ENCODE measurements at places on chromosomes 16 and 17.
A peak's percentile ranks its signal among the peaks of the same experiment; 100 is the strongest.

DNA sequence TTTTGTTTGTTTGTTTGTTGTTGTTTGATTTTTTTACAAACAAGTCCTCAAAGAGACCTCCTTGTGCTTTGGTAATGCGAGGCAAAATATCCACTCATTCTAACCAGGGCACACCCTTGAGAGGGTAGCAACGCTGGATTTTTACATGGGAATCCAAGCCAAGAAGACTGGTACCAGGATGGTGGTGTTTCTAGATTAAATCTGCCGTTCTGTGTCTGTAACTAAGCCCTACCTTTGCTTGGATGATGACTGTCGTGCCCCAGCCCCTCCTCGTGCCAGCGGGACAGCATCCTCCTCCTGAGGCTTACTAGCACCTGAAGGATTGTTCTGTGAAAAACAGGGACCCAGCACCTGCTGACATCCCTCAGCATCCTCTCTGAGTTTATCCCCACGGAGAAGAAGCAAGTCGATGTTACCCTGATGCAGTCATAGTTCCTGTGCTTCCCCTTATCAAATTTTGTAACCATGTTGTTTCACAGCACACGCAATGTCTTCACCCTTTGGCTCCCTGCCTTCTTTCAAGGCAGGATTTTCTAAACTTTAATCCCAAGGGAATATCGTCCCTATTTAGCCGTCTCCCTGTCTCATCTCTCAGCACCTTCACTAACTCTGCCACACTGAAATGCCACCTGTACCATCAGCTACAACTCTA lies 5.1 kb upstream of the HSBP1 start:
- DNase-seq = no peak

GRCh38 chr16:57055671-57056070 lies 36.7 kb upstream of the CPNE2 start:
- DNase-seq = no peak

DNA sequence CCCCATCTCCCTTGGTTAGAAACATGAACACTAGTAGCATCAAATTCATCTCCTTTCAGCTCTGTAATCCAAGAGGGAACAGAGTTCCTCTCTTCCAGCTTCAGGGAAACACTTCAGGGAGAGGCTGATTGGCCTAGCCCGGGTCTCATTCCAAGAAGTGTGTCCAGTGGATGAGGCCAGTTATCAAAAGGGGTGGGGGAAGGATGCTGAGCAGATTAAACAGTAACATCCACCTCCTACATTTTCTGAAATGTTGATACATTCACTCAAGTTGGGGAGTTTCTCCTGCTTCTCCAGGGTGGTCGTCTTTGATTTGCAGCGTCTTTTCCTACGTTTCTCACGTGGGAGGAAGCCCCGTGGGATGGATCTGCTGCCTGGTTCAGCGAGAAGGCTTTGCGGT lies 62.9 kb upstream of the WSB1 start:
- no peak for DNase-seq

DNA sequence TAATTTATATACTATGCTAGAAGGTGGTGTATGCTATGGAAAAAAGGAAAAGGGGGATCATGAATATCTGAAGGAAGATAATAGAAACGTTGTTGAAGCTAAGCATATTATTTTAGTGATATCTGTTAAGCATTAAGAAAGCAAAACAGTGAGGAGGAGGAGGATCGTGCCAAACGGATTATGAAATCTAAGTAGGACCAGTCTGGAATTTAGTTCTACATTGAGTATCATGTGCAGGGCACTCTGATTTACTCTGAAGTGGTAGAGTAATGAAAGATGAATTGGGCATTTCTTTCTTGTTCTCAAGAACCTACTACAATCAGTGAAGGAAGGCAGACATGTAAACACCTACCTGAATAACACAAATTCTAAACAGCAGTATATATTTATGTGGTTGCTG lies 195.3 kb downstream of the CYB561 start:
- no peak for DNase-seq

GRCh38 chr17:64968652-64969501 lies 49.6 kb upstream of the LRRC37A3 start:
- no peak for DNase-seq

DNA sequence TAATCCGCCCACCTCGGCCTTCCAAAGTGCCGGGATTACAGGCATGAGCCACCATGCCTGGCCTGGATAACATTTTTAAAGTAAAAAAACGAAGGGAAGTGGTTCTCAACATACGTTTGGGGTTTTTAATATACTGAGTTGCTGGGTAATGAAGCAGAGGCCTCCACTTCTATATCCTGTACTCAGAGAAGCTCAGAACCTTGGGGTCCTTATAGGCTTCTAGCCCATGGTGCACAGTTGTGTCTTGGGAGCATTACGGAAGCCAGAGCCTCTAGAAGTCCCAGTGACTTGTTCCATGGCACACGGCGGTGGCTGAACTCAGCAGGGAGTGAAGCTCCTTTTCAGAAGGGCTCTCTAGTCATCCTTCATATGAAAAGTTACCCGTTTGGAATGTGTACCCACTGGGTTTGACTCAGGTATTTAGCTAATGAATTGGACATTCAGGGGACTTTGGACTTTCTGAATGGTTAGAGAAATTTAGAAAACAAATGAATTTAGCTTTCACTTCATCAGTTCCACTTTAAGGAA lies 67.0 kb downstream of the SEC14L1 start:
- DNase-seq = no peak

- no peak for DNase-seq
These were observed 198.8 kb upstream of the CIBAR2 start for GRCh38 chr16:85310868-85311585.

- peak; percentile 34 for DNase-seq
These were observed 1.3 kb upstream of the ACTG1 start for GRCh38 chr17:81513753-81514488.

DNA sequence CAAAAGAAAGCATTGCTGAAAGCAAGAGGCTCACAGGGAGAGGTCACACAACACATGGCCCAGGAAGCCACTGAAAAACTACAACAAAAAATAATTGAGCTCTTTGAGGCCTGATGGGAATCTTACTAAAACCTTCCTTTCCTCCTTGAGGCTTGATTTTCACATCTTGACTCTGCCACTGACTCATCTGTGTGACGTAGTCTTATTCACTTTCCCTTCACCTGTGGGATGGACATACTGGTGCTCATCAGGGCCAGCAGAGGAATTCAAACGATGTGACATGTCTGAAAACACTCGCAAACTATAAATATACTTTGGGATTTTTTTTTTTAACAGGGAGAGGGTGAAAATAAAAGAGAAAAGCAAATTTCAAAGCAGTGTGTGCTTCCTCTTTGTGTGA lies 78.3 kb upstream of the ASIC2 start:
- DNase-seq = no peak

- DNase-seq = peak; percentile 83
These were observed 4.2 kb upstream of the MXRA7 start for GRCh38 chr17:76714822-76715495.

- DNase-seq = no peak
These were observed 64.1 kb downstream of the PLCG2 start for GRCh38 chr16:81843243-81843582.

DNA sequence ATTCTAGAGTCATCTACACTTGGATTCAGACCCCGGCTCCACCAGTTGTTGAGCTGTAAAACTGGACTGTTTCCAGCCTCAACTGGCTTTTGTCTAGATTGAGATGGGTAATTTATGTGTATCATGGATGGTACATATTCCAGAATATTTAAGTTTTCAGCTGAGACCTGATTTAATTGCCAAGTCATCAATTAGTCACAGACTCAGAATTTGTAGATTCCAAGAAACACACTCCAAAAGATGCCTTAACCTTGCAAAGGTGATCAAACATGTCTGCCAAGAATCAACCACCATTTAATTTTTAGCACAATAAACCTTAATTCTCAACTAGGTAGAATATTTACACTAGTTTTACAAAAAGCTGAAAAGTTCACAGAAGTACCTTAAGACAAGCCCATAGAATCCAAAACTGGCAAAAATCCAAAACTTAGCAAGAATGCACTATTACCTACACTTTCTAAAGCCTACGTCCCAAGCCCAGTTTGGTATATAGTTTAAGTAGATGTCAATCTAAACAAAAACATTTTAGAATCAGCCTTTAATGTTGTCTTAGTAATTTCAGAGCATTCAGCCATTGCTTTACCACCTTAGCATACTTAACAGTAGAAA lies 17.7 kb downstream of the SIAH1 start:
- DNase-seq = no peak

DNA sequence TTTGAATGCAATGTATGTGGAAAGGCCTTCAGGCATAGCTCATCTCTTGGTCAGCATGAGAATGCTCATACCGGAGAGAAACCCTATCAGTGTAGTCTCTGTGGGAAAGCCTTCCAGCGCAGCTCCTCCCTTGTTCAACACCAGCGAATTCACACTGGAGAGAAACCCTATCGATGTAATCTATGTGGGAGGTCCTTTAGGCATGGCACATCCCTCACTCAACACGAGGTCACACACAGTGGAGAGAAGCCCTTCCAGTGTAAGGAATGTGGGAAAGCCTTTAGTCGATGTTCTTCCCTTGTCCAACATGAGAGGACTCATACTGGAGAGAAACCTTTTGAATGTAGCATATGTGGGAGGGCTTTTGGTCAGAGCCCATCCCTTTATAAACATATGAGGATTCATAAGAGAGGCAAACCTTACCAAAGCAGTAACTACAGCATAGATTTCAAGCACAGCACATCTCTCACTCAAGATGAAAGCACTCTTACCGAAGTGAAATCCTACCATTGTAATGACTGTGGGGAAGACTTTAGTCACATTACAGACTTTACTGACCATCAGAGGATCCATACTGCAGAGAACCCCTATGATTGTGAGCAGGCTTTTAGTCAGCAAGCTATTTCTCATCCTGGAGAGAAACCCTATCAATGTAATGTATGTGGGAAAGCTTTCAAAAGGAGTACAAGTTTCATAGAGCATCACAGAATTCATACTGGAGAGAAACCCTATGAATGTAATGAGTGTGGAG lies 24.7 kb downstream of the ZFP90 start:
- DNase-seq = no peak

- DNase-seq = no peak
These were observed 23.4 kb upstream of the ZFHX3 start for GRCh38 chr16:73071131-73071940.

DNA sequence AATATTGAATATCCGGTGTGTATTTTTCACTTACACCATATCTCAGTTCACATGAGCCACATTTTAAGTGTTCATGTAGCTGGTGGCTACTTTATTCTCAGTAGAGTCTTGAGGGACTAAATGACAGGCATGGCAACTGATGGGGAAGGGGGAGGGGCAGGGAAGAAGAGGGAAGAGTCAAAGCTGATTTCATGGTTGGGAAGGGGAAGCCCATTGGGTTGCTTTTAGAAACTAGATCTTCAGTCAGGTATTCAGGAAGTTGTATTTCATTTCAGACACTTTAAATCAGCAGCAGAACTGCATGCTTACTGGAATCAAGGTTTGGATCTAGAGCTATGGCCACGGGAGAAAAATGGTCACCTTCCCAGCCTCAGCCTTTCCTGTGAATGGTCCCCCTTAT lies 2.9 kb upstream of the WIPI1 start:
- DNase-seq = no peak

- no peak for DNase-seq
These were observed 19.2 kb downstream of the FLOT2 start for GRCh38 chr17:28878158-28878910.

- peak; percentile 26 for DNase-seq
These were observed 39.3 kb downstream of the CHD9 start for GRCh38 chr16:53094013-53094630.

DNA sequence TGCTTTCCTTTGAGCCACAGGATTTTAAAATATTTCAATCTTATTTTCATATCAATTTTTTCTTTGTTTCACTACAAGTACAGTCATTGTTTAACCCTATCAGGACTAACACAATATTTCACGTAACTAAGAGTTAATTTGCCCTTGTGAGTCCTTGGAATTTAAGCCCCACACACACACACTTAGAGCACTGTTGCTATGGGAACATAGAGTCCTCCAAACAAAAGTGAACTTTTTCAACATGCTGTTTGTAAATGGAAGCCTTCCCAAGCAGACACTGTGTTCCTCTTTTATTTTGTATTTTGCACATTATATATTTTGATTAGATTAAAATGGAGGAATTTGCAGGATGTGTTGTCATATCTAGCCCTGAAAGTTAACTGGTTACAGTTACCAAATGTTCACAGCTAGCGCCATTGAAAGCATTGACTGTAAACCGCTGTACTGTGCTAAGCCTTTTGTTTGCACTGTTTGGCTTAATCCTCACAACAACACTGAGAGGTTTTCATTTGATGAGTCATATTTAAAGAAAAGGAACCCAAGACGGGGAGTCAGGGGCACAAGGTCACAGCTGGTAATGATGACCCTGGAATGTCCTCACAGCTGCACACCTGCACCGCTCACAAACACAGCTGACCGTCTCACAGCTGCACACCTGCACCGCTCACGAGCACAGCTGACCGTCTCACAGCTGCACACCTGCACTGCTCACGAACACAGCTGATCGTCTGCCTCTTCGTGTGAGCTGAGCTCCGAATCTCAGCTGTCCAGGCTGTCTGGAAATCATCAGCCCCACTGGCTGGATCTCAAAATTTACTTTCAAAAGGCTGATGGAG lies 6.3 kb downstream of the HSBP1 start:
- no peak for DNase-seq

DNA sequence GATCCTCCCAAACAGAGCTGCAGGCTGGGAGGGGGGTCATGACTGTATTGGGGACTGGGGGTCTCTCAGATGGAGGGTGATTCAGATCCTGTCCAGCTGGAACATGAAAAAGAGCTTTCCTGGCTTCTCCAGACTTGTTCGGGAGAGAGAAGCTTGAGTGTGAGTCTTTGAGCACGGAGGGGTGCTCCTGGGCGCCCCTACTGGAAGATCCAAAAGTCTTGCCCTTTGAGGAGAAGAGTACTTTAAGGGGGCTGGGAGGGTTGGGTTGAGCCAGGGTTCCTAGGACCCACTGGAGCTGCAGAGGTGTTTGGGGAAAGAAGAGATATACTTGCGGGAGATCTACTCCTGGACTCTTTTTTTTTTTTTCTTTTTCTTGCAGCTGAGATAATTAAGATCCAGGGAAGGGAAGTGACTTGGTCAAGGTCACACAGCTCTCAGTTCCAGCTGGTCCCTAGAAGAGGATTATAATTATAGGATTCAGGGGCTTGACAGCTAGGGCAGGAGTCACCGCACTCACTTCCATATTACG lies 8.4 kb downstream of the RARA start:
- no peak for DNase-seq

DNA sequence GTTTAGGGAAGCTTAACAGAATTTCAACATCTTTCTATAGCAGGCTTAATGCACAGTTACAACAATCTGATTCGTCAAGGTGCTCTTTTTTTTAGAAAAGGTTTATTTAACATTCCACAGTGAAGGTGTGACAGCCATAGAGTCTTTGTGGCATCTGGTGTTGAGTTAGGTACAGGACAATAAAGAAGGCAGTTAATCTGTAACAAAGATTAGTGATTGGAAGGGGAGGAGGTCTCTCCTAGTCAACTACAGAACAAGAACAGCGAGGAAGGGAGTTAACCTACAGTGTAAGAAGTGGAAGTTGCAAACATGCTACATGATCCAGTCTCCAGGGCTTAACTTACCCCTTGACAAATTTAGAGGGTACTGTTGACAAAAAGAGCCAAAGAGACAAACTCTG lies 3.0 kb upstream of the ZDHHC7 start:
- no peak for DNase-seq

DNA sequence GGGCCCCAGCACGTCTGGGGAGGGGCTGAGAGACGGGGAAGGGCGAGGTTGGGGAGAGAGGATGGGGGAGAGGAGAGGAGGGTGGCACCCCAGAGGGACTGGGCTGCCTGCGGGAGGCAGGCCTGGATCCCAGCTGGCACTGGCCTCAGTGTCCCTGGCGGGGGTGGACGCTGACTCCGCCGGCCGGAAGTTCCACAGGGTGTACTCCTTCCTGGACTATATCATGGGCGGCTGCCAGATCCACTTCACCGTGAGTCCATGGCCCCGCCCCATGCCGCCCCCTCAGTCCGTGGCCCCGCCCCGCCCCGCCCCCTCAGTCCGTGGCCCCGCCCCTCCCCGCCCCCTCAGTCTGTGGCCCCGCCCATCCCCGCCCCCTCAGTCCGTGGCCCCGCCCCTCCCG lies 11.3 kb downstream of the CPNE7 start:
- peak; percentile 36 for DNase-seq
